ENCODE measurements at places on chromosomes 11 and 22. TPM values are rescaled to one million over a fixed set of nuclear protein-coding genes. Genes with fewer than 3 reads are reported as not detected.
A peak's percentile ranks its signal among the peaks of the same experiment; 100 is the strongest.

GRCh38 chr11:9003573-9004182, at the start of gene NRIP3:
NRIP3 (minus strand) TSS chr11:9004001; CDS start chr11:9003935, 66 bp downstream.
- DNase-seq, result peak; percentile 92
- peaks cover 18% of the 10 kb centered on the region for H3K27me3 ChIP-seq
- H3K36me3 ChIP-seq, result no peaks in the 10 kb centered on the region
- no peak within 1 kb of the TSS for H3K27ac ChIP-seq

Gene SPI1
- total RNA-seq, result 366 TPM

GRCh38 chr11:1375161-1375954, 14.4 kb upstream of the BRSK2 start:
- DNase-seq, result no peak
- H3K36me3 ChIP-seq, result no peaks in the 10 kb centered on the region
- no peak overlapping the region for H3K4me3 ChIP-seq
- H3K27ac ChIP-seq, result no peak overlapping the region
- peaks cover 4% of the 10 kb centered on the region for H3K27me3 ChIP-seq

DNA sequence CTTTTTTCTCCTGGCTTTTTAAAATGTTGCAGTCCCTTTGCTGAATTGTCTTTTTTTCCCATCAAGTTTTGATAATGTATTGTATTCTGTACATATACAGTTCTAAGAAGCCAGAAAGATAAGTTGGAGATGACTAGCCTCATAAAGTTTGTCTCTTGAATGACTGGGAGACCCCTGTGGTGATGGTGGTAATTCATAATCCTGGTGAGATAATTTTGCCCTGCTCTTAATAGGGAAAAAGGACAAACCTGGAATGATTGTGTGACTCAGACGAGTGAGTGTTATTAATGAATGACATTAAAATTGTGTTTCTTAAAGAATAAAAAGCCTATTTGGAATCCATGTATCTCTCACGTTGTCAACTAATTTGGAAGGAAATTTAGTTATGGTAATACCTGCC, 1.2 kb downstream of the HIKESHI start:
- H3K36me3 ChIP-seq, result no peaks in the 10 kb centered on the region
- H3K27ac ChIP-seq, result no peak overlapping the region
- peaks cover 22% of the 10 kb centered on the region for H3K4me1 ChIP-seq
- H3K4me3 ChIP-seq, result peak overlapping the region; percentile 75

GRCh38 chr11:104700609-104701008, 197.7 kb downstream of the CASP12 start:
- no peak overlapping the region for H3K4me3 ChIP-seq
- H3K27me3 ChIP-seq, result no peaks in the 10 kb centered on the region
- H3K4me1 ChIP-seq, result peaks cover 23% of the 10 kb centered on the region
- H3K36me3 ChIP-seq, result no peaks in the 10 kb centered on the region
- H3K27ac ChIP-seq, result no peak overlapping the region

Gene NECTIN1
- 8.0 TPM for total RNA-seq

- H3K4me3 ChIP-seq, result no peak overlapping the region
- H3K27ac ChIP-seq, result no peak overlapping the region
- no peak for DNase-seq
- H3K4me1 ChIP-seq, result no peaks in the 10 kb centered on the region
- H3K36me3 ChIP-seq, result no peaks in the 10 kb centered on the region
Observed at GRCh38 chr22:38950527-38951295, 6.7 kb upstream of the APOBEC3A start.

DNA sequence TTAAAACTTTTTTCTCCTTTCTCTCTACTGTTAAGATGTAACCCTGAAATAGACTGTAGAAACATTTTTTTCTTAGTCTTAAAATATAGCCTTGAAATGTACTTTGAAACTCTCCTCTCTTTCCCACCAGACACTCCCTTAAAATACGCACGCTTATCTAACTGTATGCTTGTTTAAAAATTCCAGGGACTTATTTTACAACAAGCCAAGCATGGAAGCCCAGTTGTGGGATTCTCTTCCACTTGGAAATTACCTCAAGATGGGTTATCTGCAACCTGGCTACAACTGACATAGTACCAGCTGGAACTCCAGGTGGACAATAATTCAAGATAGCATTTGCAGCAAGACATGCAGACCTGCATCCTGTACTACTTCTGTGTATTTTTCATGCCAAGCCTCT, 12.1 kb upstream of the CHORDC1 start:
- no peak overlapping the region for H3K4me3 ChIP-seq
- H3K36me3 ChIP-seq, result no peaks in the 10 kb centered on the region
- no peaks in the 10 kb centered on the region for H3K27me3 ChIP-seq
- DNase-seq, result no peak
- H3K4me1 ChIP-seq, result no peaks in the 10 kb centered on the region

- H3K4me1 ChIP-seq, result peaks cover 4% of the 10 kb centered on the region
- no peak for DNase-seq
- no peaks in the 10 kb centered on the region for H3K27me3 ChIP-seq
- H3K36me3 ChIP-seq, result peaks cover 9% of the 10 kb centered on the region
- no peak overlapping the region for H3K4me3 ChIP-seq
- no peak overlapping the region for H3K27ac ChIP-seq
Observed at GRCh38 chr22:50564289-50564688, 1.6 kb upstream of the SYCE3 start.

GRCh38 chr22:27397036-27397953, 404.3 kb downstream of the MN1 start:
- no peak overlapping the region for H3K27ac ChIP-seq
- no peak for DNase-seq
- no peak overlapping the region for H3K4me3 ChIP-seq
- no peaks in the 10 kb centered on the region for H3K4me1 ChIP-seq
- H3K27me3 ChIP-seq, result peaks cover 5% of the 10 kb centered on the region

Gene P2RY6
- 52.5 TPM for total RNA-seq

DNA sequence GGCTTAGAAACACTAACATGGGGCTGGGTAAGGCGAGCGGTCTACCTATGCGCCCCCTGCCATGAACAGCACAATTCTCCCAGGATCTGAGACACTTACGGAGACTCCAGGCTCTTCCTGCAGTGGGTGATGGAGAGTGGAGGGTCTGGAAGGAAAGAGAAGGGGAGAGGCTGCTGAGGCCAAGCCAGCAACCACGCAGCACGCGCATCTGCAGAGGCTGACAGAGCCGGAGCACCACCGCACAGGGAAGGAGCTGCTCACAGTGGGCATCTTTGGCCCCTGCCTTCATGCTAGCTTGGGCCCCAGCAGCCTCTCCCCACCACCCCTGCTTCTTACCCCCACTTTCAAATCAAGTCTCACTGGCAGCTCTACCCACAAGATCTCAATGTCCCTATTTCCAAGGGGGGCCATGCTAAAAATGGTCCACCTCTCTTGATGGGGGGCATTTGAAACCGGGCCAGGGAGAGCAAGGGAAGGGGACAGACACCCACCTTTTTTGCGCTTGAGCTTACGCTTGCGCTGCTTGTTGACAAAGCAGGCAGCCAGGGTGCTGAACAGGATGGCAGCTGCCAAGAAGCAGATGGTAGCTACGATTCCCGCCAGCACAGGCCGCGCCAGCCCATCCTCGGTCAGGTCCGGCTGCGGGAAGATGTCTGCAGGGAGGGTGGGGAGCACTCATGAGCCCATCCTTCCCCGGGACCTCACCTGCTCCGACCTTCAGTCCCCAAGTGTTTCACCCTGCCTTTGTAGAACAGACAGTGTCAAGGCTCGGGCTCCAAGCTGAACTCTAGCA, 34.5 kb downstream of the IGSF9B start:
- H3K27ac ChIP-seq, result no peak overlapping the region
- peaks cover 4% of the 10 kb centered on the region for H3K36me3 ChIP-seq
- H3K27me3 ChIP-seq, result no peaks in the 10 kb centered on the region
- no peak overlapping the region for H3K4me3 ChIP-seq
- no peaks in the 10 kb centered on the region for H3K4me1 ChIP-seq

DNA sequence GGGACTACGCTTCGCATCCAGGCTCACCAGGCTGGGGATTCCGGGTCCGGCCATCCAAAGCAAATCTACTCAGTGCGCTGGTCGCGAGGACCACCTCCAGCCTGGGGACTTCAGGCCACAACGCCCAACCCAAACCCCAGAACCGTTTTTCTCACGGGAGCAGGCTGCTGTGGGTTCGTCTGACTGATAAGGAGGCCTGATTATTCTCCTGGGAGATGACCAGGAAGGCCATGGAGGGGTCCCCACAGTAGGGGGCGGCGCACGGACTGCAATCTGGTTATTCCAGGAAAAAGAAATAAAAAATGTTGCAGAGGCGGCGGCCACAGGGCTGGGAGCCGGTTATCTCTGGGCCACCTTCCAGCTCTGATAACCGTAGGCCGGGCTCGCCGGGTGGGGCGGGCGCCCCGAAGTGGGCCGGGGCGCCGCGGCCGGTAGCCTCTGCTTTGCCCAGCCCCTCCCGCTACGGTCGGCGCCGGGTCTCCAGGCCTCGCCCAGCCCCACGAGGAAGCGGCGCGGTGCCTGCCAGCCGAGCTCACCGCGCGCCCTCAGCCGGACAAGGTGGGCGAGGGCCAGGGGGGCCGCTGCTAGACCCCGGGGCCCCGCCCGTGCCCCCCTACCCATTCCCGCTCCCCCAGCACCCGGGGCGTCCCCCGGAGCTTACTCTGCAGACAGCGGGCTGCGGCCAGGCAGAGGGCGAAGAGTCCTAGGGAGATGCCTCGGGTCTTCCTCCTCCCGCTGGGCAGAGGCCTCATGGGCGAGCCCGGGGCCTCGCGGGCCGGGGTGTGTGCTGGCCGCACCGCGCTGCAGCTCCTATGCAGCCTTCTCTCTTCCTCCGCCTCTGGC, 446 bp downstream of the VSTM5 start:
- H3K27ac ChIP-seq, result no peak overlapping the region
- H3K36me3 ChIP-seq, result no peaks in the 10 kb centered on the region
- no peak for DNase-seq
- peaks cover 11% of the 10 kb centered on the region for H3K4me1 ChIP-seq
- H3K27me3 ChIP-seq, result peaks cover 11% of the 10 kb centered on the region

- H3K27ac ChIP-seq, result peak overlapping the region; percentile 83
- peaks cover 46% of the 10 kb centered on the region for H3K4me1 ChIP-seq
- no peak overlapping the region for H3K4me3 ChIP-seq
Observed at GRCh38 chr11:57213342-57214097, 23.5 kb downstream of the APLNR start.

DNA sequence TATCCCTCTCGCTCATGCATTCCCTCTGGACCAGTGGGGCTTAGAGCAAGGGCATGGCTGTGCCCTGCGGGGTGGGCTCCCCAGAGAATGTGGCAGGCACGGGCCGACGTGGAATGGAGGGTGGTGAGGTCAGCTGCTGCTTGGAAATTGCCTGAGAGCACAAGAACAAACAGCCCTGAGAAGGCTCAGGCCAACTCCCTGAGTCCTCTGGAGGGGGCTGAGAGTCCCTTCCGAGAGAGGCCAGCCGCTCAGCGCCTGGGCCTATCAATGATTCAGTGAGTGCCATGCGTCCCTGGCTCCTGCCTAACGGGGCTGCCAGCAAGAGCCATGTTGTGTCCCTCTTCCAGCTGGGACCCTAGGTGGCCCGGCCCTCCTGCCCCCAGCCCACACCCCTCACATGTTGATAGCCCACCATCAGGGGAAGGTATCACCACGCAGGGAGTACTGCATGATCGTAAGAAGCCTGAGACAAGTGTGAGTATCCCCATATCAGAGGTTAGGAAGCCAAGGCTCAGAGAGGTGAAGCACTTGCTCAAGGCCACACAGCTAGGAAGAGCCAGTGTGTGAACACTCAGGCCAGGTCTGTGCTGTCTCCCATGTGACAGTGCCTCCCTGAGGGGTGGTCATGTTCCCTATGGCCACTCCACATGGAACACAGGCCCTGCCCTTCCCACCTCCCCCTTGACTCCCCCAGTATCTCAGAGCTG, 55.8 kb downstream of the NECTIN1 start:
- no peak for DNase-seq
- H3K27me3 ChIP-seq, result no peaks in the 10 kb centered on the region
- H3K36me3 ChIP-seq, result no peaks in the 10 kb centered on the region
- no peak overlapping the region for H3K4me3 ChIP-seq

DNA sequence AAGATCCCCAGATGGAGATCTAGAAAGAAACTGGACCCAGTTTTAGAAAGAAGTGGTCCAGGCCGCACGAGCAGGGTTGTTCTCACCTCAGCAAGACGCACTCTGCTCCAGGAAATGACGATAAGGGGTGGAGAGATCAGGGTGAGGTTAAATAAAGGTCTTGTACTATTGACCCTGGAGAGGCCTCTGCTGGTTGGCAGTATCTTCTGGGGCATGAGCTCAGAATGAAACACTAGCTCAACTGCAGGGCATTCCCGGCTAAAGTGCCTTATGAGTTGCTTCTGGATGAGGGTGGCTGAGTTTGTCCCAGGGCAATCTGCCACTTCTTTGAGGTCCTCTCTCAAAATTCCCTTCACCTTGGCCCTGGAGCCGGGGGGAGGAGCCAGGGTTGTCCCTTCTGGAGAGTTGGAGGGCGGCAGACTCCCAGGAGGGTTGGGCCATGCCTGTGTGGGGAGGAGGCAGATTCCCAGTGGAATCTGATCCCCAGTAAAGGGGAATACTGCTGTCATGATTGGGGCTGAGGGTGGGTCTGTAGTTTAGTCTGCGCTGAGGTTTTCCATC, 10.9 kb downstream of the USP2 start:
- peaks cover 13% of the 10 kb centered on the region for H3K27me3 ChIP-seq
- no peaks in the 10 kb centered on the region for H3K4me1 ChIP-seq
- no peak overlapping the region for H3K27ac ChIP-seq
- H3K36me3 ChIP-seq, result no peaks in the 10 kb centered on the region
- no peak for DNase-seq
